ENCODE measurements at places on chromosomes 1 and 21.

DNA sequence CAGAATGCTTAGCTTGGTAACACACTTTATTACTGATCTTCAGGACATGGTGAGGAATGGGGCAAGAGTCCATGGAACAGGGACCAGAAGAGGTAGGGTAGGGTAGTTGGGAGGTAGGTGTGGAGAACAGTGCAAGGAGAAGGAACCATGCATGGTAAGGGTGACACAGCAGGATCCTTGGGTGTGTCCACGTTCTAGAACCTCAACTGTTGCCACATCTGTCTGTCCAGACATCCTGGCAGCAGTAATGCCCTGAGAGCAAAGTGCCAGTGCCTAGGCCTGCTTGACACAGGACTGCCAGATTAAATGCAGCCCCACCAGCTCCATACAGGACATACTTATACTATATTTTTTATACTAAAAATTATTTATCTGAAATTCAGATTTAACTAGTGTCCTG, 13.9 kb downstream of the DMAP1 start:
- DNase-seq = peak; percentile 29

DNA sequence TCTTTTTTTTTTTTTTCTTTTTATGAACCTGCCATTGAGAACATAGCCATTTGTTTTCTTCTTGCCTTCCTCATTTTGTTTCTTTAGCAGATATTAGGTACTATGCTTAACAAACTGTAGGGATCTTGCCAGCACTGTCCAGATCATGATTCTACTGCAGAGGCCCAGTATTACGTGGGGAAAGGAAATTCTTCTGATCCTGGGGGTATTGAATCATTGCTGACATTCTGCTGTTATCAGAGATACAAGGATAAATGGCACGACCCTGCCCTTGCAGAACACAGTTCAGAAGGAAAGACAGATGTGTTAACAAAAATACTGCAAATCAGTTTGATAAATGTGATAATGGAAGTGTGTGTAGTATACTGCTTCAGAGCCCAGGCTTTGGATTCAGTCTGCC, 56.2 kb downstream of the BTBD8 start:
- no peak for DNase-seq

DNA sequence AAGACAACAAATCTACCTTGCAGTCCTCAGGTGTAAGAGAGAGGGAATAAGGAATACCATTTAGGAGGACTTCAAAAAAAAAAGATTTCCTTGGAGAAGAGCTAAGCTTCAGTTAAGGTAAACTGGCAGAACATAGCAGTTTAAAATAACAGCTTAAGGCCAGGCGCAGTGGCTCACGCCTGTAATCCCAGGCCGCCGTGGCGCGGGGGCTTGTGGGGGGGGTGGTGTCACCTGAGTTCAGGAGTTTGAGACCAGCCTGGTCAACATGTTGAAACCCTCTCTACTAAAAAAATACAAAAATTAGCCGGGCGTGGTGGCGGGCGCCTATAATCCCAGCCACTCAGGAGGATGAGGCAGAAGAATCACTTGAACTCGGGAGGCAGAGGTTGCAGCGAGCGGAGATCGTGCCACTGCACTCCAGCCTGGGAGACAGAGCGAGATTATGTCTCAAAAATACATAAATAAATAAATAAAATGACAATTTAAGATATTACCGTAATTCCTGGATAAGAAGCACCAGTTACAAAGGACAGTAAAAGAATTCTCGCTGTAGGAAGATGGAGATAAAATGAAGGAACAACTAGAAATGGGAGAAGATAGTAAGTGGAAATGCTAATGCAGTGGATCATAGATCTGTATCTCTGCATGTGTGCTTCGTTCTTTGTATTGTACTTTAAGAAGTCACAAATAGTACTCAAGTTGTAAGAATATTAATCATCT, 1140.2 kb downstream of the NCAM2 start:
- DNase-seq = no peak

- no peak for DNase-seq
These were observed 149.2 kb downstream of the OMA1 start for GRCh38 chr1:58397187-58397820.

DNA sequence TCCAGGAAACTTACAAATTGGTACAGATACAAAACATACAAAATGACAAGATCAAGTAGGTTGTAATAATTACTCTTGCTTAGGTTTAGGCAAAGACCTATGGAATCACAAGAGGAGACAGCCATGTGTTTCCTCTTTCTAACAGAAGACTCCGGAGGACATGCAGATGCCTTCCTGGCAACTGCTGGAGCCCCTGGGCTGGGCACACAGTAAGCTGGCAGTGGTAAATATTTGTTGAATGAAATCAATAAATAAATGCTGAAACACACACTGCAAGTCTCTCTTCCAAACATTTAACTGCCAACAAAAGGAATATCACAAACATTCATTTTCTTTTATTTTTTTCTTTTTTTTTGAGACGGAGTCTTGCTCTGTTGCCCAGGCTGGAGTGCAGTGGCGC, 149.4 kb downstream of the SLC45A1 start:
- DNase-seq = no peak

DNA sequence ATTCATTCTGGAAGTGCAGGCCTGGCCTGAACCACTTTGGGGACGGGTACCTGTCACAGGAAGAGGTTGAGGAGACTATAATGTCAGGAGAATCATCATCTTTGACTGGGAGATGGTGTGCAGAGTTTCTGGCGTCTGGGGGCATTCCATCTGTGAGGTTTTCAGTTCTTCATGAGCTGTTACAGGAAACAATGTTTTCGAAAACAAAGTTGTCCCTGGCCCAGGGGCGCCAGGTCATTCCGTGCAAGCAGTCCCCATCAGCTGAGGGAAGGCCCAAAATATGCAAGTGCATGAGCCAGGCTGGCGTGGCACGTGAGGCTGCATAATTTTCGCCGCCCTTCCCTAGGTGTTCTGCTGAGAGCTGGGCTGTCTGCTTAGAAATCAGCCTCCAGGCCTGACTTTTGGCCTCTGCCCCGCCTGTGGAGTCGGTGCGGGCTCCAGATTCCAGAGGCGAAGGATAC, 68.4 kb upstream of the ATP5PO start:
- no peak for DNase-seq

All from activated CD8-positive, alpha-beta memory T cell treated with anti-CD3 and anti-CD28 coated beads, Interleukin-2, amount 50 U/mL, for 48 hours (primary cell).